ENCODE measurements at places on chromosomes 4 and X. TPM values are rescaled to one million over a fixed set of nuclear protein-coding genes. Genes with fewer than 3 reads are reported as not detected.
A peak's percentile ranks its signal among the peaks of the same experiment; 100 is the strongest.

PAGE2 gene
- total RNA-seq: not detected

GRCh38 chr4:71334465-71334882, 4.3 kb upstream of the SLC4A4 start:
- H3K4me3 ChIP-seq: no peak overlapping the region
- H3K4me1 ChIP-seq: no peaks in the 10 kb centered on the region
- no peaks in the 10 kb centered on the region for H3K27me3 ChIP-seq
- H3K27ac ChIP-seq: no peak overlapping the region
- no peak for DNase-seq

GRCh38 chr4:166312166-166312565, 439.1 kb downstream of the TLL1 start:
- H3K27me3 ChIP-seq: no peaks in the 10 kb centered on the region
- no peaks in the 10 kb centered on the region for H3K36me3 ChIP-seq
- no peaks in the 10 kb centered on the region for H3K4me1 ChIP-seq
- H3K27ac ChIP-seq: no peak overlapping the region
- H3K4me3 ChIP-seq: no peak overlapping the region

DNA sequence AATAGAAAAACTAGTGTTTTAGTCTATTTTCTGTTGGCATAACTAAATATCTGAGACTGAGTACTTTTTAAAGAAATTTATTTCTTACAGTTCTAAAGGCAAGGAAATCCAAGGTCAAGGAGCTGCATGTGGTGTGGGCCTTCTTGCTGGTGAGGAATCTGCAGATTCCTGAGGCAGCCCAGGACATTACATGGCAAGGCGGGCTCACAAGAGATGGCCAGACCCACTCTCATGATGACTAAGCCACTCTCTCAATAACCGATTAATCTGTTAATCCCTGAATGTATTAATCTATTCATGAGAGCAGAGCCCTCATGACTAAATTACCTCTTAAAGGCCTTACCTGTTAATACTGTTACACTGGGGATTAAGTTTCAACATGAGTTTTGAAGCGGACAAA, 340.8 kb downstream of the GRXCR1 start:
- H3K4me1 ChIP-seq: no peaks in the 10 kb centered on the region
- no peaks in the 10 kb centered on the region for H3K36me3 ChIP-seq
- DNase-seq: no peak
- no peaks in the 10 kb centered on the region for H3K27me3 ChIP-seq
- no peak overlapping the region for H3K27ac ChIP-seq

MEPE gene
- not detected for total RNA-seq

DNA sequence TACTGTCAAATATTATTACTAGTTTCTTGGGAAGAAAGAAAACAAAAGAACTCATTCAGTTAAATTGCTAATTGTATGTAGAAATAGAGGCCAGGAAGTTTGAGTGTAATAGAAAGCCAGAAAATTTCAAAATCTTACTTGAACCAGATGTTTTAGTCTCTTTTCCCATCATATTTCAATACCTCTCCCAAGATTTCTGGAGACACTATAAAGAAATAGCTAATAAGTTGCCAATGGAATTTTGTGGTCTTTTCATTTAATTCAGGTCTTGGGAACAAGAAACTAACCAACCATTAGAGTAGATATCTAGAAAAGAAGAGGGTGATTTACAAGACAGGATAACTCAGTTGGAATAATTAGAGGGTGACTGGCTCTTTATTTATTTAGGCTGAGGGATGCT, 112.2 kb downstream of the AGTR2 start:
- no peaks in the 10 kb centered on the region for H3K4me1 ChIP-seq
- no peak overlapping the region for H3K27ac ChIP-seq
- no peak overlapping the region for H3K4me3 ChIP-seq
- DNase-seq: no peak
- H3K36me3 ChIP-seq: no peaks in the 10 kb centered on the region

GRCh38 chrX:99719140-99719539, 690.9 kb downstream of the PCDH19 start:
- H3K27me3 ChIP-seq: no peaks in the 10 kb centered on the region
- no peaks in the 10 kb centered on the region for H3K36me3 ChIP-seq
- H3K4me3 ChIP-seq: no peak overlapping the region
- no peak for DNase-seq

DNA sequence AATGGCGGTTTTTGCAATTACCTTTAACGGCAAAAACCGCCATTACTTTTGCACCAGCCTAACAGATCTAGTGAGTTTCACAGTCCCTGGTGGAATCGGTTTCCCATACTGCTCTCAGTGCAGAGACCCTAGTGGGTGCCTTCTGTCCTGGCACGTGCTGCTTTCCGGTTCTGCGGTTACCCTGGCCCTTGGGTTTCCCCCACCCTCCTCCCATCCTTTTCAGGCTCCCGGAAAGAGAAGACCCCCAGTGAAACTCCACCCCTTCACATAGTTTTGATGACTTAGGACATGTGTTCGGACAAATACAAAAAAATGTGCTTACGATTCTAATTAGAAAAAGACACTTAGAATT, 36.9 kb downstream of the NLGN3 start:
- peak overlapping the region; percentile 88 for H3K27ac ChIP-seq
- H3K4me3 ChIP-seq: peak overlapping the region; percentile 57
- H3K36me3 ChIP-seq: no peaks in the 10 kb centered on the region
- peaks cover 12% of the 10 kb centered on the region for H3K4me1 ChIP-seq
- no peaks in the 10 kb centered on the region for H3K27me3 ChIP-seq
- no peak for DNase-seq

DNA sequence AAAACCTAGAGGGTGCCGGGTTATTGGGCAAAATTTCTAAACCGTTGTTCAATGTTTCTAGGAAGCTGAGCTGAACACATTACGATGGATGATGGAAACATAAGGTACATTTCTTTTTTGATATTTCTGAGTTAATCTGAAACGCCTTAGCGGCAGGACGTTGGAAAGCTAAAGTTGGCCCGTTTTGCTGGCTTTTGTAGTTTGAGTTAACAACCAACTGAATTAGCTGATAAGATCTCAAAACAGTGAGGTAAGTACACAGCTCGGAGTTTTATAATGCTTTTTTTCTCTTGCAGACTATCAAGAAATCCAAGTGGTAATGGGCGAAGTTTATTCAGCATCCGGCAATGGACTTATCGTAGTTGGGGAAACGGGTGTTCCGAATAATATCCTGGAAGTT, 73.5 kb downstream of the PRSS12 start:
- H3K4me3 ChIP-seq: peak overlapping the region; percentile 87
- H3K36me3 ChIP-seq: peaks cover 17% of the 10 kb centered on the region
- no peaks in the 10 kb centered on the region for H3K27me3 ChIP-seq
- DNase-seq: no peak

DNA sequence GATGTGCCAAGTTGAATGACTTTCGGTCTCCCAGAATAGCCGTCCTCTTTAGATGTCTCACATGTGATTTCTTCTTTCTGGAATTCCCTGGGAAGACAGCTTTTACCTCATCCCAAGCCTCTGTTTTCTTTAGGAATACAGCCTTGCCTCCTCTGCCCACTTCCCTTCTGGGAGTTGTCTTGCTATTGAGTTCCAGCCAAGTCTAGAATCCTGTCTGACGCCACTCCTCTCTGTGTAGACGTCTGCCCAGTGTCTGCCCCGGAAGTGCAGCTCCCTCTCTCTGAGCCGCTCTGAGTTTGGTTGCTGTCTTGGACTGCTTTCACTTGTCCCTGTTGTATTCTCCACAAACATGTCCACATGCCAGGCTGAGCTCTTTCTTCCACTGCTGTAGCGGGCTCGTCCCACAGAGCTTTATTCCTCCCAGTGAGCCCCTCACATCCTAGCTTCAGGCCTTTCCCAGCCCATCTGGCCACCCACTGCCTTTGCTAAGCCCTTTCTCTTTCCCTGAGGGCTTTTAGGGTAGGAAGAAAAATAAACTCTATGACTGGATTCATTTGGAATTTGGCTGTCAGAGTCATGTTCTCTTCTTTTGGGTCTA, 9.0 kb upstream of the IGFBP7 start:
- no peaks in the 10 kb centered on the region for H3K36me3 ChIP-seq
- no peaks in the 10 kb centered on the region for H3K27me3 ChIP-seq
- H3K4me1 ChIP-seq: peaks cover 26% of the 10 kb centered on the region
- peak overlapping the region; percentile 83 for H3K27ac ChIP-seq

DNA sequence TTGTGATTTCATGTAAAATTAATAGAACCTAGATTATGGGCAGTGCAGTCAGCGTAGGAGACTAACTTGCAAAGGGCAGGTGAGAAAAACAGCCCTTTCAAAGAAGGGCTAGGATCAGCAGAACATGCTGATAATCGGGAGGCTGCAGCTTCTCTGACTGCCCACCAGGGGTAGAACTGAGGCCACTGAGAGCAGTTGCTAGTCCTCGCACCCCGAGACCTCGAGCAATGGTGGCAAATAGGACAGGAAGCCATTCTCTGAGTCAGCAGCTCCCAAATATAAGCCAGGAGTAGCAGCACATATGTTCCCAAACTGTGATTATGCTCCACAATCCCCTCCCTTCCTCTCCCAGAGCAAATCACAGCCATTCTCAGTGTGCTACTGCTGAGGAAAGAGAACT, 186.5 kb downstream of the MSL3 start:
- DNase-seq: no peak
- no peaks in the 10 kb centered on the region for H3K36me3 ChIP-seq
- no peaks in the 10 kb centered on the region for H3K27me3 ChIP-seq
- H3K4me3 ChIP-seq: no peak overlapping the region

PPEF2 gene
- not detected for total RNA-seq

DNA sequence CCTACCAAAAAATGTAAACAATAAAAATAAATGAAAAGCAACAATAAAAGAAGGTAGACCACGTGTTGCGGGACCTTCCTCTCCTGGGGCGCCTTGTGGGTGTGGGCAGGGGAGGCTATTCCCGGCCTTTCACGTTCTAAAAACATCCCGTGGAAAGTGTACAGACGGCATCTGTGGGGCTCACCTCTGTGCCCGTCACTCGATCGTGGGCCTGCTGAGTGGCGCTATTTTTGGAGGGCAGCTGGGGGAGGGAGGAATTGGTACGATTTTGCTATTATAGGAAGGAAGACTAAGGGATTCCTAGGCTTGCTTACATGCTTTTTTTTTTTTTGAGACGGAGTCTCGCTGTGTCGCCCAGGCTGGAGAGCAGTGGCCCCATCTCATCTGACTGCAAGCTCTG, 13.6 kb upstream of the PPP2R3B start:
- H3K4me3 ChIP-seq: no peak overlapping the region
- DNase-seq: no peak
- H3K27me3 ChIP-seq: no peaks in the 10 kb centered on the region
- no peaks in the 10 kb centered on the region for H3K4me1 ChIP-seq
- H3K27ac ChIP-seq: no peak overlapping the region

DNA sequence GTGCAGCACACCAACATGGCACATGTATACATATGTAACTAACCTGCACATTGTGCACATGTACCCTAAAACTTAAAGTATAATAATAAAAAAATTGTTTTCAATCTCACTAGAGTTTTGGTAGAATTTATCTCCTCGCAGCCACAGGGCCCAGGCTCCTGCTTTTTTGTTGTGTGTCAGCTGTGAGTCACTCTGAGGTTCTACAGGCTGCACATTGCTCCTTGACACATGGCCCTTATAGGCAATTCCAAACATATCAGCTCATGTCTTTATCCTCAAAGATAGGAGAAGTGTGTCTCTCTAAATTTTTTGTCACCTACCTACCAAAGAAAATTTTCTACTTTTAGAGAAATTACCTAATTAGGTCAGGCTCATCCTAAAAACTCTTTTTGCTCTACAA, 252.1 kb upstream of the ADGRL3 start:
- H3K27me3 ChIP-seq: no peaks in the 10 kb centered on the region
- no peak overlapping the region for H3K27ac ChIP-seq
- no peaks in the 10 kb centered on the region for H3K36me3 ChIP-seq
- no peaks in the 10 kb centered on the region for H3K4me1 ChIP-seq
- no peak for DNase-seq

DNA sequence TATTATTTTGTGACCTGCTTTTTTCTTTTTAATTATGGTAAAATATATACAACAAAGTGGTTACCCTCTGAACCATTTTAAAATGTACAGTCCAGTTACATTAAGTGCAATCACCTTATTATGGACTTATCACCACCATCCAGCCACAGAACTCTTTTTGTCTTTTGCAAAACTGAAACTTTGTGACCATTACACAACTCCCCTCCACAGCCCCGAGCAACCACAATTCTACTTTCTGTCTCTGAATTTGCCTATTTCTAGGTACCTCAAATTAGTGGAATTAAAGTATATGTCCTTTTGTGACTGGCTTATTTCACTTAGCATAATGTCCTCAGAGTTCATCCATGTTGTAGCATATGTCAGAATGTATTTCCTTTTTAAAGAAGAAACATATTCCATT, 39.3 kb upstream of the WWC2 start:
- no peak for DNase-seq
- no peak overlapping the region for H3K27ac ChIP-seq
- no peaks in the 10 kb centered on the region for H3K36me3 ChIP-seq
- H3K27me3 ChIP-seq: no peaks in the 10 kb centered on the region

CCDC110 gene
- total RNA-seq: 5.1 TPM

DNAJB14 gene
- 38.6 TPM for total RNA-seq

- H3K27ac ChIP-seq: no peak overlapping the region
- no peaks in the 10 kb centered on the region for H3K27me3 ChIP-seq
- H3K4me1 ChIP-seq: no peaks in the 10 kb centered on the region
- H3K36me3 ChIP-seq: peaks cover 21% of the 10 kb centered on the region
- no peak for DNase-seq
Observed at GRCh38 chr4:184624972-184625554, 24.2 kb downstream of the CASP3 start.

GRCh38 chrX:48508400-48509244, at the start of gene PORCN:
Gene PORCN, plus strand, starts transcription at chrX:48508992. Its CDS starts 829 bp downstream, at chrX:48509821.
- peak within 1 kb of the TSS; percentile 79 for H3K27ac ChIP-seq
- peaks cover 15% of the 10 kb centered on the region for H3K4me1 ChIP-seq
- peak; percentile 92 for DNase-seq
- no peaks in the 10 kb centered on the region for H3K27me3 ChIP-seq

DNA sequence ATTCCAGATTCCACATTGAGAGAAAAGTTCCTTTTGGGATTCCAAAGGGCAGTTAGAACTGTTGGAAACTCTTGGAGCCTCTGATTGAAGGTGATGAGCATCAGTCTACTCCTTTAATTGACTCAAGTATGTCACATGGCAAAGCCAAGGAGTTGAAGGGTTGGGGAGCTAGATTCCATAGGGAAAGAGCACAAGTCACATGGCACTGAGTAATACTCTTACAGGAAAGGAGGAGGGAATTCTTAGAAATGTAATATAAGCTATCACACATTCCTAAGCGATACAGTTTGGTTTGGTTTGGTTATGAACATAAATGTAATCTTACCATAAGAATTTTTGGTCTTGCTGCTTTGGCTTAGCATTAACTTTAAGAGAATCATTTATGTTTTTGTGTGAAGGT, 15.7 kb downstream of the SPCS3 start:
- no peak overlapping the region for H3K4me3 ChIP-seq
- no peaks in the 10 kb centered on the region for H3K27me3 ChIP-seq
- no peak overlapping the region for H3K27ac ChIP-seq
- no peaks in the 10 kb centered on the region for H3K4me1 ChIP-seq

DNA sequence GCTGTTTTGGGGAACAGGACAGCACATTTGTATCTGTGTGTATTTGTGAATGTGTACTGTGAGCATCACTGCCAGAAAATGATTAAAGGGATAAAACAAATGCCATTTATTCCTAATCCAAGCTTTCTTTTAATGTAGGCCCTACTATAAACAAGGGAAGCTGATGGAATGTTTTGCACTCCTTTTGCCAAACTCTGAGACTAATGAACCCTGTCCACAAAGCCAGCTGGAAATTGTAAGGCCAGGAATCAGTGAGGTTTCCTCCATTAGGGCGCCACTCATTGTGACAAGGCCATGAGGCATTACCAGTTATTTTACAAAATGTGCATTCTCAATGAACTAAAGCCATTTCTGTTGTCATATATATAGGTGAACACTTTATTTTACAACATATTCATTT, 163.0 kb upstream of the NAP1L5 start:
- H3K27me3 ChIP-seq: no peaks in the 10 kb centered on the region
- H3K4me1 ChIP-seq: peaks cover 7% of the 10 kb centered on the region
- H3K4me3 ChIP-seq: no peak overlapping the region
- H3K27ac ChIP-seq: peak overlapping the region; percentile 40
- no peak for DNase-seq
